ENCODE measurements at places on chromosomes 3 and 15.
A peak's percentile ranks its signal among the peaks of the same experiment; 100 is the strongest.

DNA sequence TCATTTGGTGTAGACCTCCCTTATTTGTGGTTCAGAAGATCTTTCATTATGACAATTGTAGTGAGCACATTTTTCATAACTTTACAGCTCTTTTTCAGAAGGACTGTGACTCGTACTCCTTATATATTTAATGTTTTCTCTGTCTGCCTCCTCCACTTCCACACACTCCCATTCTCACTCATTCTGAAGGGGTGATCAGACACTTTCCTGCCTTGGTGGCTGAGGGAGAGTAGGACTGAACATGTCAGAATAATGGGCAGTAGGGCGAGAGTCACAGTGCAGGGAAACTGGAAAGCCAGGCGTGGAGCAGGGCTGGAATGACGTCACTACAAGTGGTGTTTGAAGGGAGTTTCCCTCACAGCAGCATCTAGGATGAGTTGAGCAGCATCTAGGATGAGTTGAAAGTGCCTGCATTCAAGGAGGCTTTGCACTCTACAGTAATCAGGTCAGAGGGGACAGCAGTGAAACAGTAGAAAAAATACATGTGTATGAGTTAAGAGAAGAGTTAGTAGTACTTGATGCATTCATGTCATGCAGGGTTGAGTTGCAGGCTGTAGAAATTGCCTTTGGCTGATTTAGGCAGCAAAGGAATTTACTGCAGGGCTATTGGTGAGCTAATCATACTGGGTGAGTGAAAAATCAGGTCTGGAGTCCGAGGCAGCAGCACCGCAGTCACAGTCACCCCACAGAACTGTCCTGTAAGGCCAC is 36.3 kb upstream of the FBXL22 start:
- DNase-seq = no peak

DNA sequence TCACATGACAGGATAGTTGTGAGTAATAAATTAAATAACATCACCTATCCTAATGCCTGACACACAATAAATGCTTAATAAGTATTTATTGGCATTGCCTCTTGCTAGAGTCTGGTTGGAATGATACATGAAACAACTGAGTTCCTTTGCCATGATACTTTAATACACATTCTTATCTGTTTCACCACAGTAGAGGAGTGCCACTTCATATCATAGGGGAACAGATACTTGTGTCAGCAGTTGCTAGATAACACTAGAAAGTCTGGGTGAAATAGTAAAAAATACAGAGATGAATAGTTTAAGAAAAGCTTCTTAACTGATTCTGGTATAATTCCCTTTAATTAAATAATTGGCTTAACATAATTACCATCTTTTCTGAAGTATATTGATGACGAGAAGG is 380.0 kb upstream of the GOLIM4 start:
- peak; percentile 88 for DNase-seq

DNA sequence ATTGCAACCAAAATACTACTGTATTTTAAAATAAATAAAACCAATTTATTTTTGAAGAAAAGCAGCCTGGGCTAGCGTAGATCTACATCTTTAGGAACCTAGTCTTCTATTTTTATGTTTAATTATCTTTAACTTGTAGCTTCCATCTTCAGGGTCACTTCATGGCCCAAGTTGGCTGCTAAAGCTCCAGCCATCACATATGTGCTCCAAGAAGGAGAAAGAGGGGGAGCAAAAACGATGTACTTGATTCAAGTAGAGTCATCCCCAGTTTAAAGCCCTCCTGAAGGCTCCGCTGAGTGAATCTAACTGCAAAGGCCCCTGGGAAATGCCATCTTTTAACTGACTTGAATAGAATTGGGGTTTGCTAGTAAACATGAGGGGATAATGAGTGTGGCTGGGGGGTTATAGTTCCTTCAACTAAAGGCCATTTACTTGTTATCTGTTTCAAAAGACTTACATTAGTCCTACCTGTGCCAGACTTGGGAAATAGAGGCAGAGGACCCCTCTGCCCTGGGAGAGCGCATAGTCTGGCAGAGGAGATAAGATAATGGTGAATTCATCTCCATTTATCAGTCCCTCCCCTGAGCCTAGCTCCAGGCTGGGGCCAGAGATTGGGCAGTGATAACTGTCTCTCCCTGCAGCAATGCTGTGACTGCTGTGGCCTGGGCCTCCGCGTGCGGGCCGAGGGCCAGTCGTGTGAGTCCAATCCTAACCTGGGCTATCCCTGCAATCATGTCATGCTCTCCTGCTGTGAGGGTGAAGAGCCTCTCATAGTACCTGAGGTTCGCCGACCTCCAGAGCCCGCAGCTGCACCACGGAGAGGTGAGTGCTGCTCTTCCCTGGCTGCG is 64.6 kb downstream of the FBLN2 start:
- DNase-seq = no peak

- no peak for DNase-seq
Measured at GRCh38 chr3:8650583-8651416, 6.2 kb upstream of the SSUH2 start.

DNA sequence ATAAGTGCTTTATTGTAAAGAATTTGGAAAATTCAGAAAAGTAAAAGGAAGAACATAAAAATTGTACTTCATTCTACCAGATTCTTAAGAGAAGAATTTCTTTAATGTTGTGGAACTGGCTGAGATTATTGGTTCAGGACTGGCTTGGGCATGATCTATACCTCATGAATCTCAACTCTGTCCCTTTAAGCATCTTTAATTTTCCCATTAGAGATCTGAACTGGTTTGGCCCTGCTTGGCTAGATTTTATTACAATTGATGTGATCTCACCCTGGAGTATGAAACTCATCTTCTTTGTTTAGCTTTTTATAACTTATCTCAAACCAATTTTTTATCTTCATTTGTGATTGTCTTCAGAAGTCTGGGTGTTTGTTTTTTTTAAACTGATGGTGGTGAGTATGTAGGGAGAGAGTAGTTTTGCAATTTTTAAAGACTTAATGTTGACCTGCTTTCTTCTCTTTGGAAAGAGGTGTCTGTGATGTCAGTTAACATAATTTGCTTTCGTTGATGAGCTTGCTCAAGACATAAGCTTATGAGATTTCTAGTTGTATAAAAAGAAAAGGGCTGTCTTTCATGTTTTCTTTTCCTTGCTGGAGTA is 61.9 kb downstream of the ZNF609 start:
- DNase-seq = no peak

Data from hematopoietic multipotent progenitor cell treated with erythropoietin and hydrocortisone succinate and interleukin-3 and kit ligand, for 4 days (in vitro differentiated cells).